ENCODE measurements at places on chromosomes 2 and 18.

GRCh38 chr18:58335821-58336220 is 291.8 kb downstream of the NEDD4L start:
- no peak for DNase-seq

DNA sequence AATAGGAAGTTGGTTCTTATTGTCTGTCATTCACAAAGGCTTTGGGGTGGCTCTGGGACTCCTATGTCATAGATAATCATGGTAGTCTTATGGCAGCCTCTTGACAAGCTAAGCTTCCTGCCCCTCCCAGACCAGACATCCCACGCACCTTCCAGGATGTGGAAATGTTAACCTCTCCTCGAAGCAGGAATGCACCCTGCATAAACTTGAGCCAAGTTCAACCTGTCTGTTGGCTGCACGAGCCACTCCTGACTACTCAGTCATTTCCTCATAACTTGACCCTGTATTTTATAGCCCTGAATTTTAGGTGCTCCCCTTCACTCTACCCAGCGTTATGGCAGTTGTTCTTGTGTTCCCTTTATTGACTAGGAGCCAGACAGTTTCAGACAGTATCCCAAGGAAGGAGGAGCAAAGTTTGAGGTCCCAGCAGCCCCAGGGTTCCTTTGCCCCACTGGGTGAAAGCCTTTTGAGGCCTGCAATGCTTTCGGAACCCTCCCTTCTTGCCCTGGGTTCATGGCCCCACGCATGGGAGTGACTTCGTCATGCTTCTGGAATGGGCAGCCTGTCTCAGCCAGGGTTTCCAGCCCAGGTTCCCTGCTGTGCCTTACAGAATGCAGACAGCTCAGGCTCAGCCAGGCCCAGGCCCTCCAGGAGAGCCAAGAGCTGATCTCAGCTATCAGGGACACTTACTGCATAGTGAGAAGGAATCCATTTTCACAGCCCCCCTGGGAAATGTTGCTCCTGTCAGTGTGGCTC is 15.6 kb upstream of the INO80C start:
- no peak for DNase-seq

DNA sequence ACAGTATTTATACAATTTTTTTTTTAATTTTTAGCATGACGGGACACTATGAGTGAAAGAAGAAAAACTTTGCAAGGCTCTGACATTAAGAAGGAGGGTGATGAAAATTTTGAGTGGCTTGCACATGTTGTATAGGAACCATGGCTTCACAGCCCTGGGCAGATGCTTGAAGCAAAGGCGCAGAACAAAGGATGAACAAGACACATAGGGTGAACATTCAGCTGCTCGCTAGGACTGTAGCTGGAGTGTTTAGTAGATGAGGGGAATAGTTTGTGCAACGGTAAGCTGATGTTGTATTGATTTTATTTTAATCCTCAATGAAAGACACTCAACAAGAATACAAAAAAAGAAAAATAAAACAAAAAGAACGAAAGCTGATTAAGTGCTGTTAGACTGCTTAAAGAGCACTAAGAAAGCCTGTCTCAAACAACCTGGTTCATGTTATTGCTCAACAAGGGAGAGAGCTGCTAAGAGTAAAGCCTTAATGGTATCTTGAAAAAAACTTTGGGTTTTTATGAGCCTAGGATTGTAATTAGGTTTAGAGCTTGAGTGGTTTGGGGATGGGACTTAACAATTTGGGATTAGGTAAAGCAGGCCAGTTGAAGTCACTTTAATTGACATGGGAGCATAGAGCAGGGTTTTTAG is 41.2 kb upstream of the GCFC2 start:
- no peak for DNase-seq

GRCh38 chr18:40088130-40088529 is 1866.9 kb upstream of the PIK3C3 start:
- no peak for DNase-seq

DNA sequence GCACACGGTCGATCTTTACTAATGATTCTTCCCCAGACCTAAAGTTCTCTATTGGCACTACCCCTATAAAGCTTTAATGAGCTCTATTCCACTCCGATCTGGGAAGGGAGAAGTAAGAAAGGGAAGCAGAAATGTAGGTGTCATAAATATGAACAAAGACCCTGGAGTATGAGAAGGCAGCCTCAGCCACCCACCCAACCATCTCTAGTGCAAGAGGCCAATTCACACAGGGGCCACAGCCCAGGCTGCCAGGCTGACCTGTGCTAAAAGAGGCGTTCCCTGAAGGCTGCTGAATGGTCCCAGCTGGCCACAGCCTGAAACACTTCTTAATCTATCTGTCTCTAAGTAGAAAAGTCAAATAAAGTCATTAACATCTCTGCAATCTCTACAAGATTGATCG is 60.1 kb upstream of the ACTR3 start:
- DNase-seq, result no peak

DNA sequence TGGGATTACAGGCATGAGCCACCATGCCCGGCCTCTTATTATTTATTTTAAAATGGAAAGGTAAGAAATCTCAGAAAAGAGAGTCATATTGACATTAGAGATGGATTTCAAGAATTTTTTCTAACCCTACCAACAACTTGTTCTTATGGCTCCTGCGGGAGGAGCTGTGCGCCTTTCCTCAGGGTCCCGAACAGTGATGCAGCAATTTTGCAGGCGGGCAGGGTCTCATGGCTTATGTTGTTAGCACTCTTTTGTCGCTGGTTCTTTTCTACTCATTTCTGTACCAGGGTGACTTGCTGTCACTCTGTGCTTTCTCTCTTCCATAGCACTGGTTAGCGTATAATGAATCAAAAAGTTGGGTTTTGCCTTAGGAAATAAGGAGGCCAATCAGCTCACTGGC is 148.8 kb upstream of the DLGAP1 start:
- no peak for DNase-seq

DNA sequence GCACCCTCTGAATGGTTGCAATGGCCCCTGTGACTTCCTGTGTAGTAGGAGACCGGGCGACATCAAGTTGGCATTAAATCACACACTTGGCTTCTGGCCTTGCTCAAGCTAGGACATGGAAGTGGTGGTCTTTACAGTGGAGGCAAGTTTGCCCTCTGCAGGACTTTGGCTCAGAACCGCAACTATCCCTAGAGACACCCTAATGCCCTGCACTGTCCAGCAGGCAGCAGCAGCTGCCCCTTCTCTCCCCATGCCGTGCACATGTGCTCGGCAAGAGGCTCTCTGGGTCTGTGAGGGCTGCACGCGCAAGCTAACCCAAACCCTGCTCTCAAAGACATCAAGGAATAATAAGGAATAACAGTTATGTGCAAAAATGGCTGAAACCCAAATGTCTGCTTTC is 106.5 kb downstream of the COL6A3 start:
- no peak for DNase-seq

DNA sequence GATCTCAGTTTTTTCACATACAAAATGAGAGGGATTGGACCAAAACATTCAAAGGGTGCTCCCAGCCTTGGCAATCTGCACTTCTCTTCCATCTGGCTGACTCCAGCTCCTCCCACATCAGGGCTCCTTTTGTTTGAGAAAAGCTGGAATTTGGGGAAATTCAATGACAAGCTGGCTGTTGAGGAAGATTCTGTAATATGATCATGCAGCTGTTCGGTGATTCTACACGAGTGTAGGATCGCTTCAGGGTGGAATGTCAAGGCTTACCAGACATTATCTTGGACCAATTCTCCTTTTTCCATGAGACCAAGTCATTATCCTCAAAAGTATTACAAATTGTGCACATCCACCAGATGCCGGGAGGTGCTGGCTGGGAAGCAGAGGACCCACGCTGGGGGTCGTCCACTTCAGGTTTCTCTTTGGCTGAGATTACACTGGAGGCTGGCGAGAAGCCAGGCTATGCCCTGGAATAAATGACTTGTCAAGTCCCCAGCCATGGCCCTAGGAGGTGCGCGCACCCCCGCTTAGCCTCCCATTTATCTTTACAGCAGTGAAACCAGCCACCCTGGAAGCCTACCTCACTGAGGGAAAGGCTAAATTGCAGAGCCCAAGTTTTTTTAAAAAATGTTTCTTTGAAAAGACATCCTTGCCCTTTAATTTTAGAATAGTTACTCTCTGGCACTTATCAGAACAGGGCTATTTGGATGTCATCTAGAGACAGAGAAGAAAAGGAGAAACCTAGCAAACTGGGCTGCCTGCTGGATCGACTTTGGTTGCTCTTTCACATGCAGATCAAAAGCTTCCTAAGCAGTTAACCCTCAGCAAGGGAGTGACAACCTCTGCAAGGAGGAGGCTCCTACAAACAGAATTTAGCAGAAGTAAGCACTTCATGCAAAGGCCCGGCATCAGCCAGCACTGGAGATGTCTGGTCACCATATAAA is 42.5 kb upstream of the LCLAT1 start:
- DNase-seq, result no peak

DNA sequence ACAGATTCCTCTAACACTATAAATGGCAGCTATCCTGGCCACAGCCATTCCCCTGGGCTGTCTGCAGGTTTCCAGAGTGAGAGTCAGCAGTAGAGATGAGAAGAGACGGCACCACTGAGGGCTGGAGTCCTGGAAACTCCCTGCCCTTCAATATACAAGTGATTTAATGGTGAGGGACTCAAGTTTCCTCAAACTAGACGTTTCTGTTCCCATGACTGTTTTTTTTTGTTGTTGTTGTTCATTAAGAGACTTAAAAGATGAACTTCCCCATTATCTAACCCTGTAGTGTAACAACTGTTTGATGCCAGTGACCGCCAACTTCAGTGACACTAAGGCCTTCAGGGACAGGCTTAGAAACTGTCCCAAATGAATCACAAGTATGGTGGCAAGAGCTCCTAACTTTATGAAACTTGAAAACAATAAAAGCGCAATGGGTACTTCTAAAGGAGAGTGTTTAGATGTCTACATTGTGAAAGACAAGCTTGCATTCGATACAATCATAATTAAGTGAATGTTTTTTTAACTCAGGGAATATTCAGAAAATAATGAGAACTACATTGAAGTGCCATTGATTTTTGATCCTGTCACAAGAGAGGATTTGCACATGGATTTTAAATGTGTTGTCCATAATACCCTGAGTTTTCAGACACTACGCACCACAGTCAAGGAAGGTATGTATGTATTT is 34.0 kb downstream of the IL1R2 start:
- no peak for DNase-seq

GRCh38 chr2:235594041-235594440 is 100.2 kb downstream of the AGAP1 start:
- DNase-seq, result no peak

DNA sequence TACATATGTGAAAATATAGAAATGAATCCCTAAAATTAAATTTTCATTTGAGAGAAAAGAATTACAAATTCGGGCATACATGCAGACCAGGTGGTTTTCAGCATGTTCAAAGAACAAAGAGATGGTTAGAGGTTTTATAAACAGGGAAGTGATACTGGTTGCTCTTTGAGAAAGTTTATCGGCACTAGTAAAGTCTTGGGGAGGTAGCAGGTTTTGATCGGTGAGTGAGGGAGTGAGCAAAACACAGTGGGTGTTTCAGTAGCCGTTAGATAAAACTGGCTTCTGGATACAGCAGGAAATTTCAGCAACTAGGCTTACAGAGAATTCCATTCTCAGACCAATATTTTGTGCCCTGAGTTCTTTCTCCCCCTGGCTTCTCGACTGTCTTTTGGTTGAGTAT is 51.1 kb downstream of the DSC3 start:
- DNase-seq, result no peak

- DNase-seq, result no peak
These were observed 22.1 kb downstream of the EHD3 start for GRCh38 chr2:31255911-31256571.

DNA sequence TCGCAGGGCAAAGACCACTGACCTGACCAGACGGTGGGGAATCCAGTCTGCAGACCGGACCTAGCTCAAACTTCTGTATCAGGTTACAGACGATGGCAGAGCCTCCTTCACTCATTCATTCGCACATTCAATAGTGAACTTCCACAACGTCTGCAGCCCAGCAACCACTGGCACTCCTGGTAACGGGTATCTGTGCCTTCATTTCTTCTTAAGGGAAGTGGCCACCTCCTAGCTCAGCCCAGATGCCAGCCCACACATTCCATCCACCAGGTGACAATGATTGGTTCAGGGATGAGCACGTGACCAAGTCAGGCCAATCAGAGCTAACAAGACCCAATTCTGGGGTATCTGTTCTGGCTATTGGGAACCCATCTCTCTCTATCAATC is 15.9 kb upstream of the ARMC9 start:
- DNase-seq, result no peak

GRCh38 chr2:236986524-236987330 is 99.0 kb upstream of the COPS8 start:
- no peak for DNase-seq

- no peak for DNase-seq
These were observed 151.1 kb upstream of the RIOK3 start for GRCh38 chr18:23301972-23302371.

DNA sequence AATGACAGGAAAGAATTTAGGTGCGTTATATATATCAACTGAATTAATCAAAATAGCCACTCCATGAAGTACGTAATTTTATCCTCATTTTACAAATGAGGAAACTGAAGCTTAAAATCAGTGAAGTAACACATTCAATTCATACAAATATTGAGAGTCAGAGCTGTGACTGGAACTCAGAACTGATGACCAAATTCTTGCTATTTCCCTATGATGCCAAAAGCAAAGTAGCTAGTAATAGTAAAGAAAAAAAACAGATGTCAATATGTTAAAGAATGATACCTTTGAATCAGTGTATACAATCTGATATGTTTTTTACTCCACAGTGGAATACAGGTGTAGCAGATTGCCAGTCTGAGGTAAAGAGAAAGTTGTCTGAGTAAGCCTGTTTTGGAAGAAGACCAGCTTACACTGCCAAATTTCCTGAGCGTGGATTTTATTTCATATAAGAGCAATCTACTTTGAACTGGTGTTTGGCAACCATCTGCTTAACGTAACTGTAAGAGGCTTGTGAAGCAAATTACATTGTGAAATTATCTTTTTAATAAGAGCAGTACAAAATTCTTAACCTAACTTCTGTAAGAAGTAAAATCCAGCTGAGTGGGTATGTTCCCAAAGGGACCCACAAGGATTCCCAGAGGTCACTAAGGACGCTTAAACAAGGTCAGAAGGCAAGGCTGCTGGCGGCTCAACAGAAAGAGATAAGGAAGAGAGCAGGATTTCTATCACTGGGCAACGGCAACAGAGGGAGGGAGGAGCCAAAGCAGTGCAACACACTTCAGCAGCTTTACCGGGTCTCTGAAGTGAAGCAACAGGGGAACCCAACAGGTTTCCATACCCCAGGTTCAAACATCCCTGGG is 85.6 kb downstream of the IKZF2 start:
- DNase-seq, result no peak

DNA sequence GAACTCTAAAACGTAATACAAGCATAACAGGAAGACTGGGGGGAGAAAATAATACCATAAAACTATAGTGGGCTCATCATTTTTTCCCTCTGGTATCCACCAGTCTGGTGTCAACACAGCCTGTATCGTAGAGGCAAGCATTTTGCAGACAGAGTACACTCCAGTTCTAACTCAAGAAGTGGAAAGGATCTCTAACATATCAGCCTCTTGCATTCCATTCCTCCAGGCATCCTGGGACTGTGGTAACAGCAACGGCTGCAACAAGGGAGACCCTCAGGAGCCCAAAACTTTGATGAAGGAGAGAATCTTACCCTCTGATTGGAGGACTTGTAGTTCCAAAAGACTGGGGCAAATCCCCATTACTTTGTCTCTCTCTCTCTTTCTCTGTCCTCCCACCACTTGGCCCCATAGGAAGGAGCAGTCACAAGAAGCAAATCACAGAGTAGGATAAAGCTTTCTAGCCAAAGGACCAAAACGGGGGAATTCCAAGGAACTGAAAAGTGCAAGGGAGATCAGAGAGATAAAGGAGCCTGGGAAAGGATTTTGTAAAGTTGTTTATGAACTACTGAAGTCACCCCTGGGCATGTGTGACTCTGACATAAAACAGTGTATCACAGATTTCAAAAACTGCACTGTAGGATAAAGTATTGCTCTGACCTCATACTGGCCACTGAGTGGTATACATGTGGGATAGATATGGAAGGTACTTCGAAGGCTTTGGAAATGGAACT is 11.9 kb downstream of the FRZB start:
- no peak for DNase-seq

All from activated CD4-positive, CD25-positive, alpha-beta regulatory T cell (primary cell).